ENCODE measurements at places on chromosomes 16 and 17. TPM values are rescaled to one million over a fixed set of nuclear protein-coding genes. Genes with fewer than 3 reads are reported as not detected.

Gene GRAPL
- 9.5 TPM for total RNA-seq

Gene KRTAP3-2
- not detected for total RNA-seq

Gene KRT39
- not detected for total RNA-seq

Gene CCL4
- total RNA-seq: 1.5 TPM

Gene PYDC1
- not detected for total RNA-seq

Gene MFSD6L
- not detected for total RNA-seq

Gene ITGAL
- total RNA-seq: 3.6 TPM

Gene JPH3
- total RNA-seq: not detected

Gene AGRP
- total RNA-seq: not detected

Gene KRTAP3-1
- not detected for total RNA-seq

Gene GNG13
- not detected for total RNA-seq

- DNase-seq: no peak
These were observed 39.1 kb downstream of the RMI2 start for GRCh38 chr16:11384184-11384955.

GRCh38 chr17:78868391-78868790 lies 27.8 kb upstream of the USP36 start:
- no peak for DNase-seq

DNA sequence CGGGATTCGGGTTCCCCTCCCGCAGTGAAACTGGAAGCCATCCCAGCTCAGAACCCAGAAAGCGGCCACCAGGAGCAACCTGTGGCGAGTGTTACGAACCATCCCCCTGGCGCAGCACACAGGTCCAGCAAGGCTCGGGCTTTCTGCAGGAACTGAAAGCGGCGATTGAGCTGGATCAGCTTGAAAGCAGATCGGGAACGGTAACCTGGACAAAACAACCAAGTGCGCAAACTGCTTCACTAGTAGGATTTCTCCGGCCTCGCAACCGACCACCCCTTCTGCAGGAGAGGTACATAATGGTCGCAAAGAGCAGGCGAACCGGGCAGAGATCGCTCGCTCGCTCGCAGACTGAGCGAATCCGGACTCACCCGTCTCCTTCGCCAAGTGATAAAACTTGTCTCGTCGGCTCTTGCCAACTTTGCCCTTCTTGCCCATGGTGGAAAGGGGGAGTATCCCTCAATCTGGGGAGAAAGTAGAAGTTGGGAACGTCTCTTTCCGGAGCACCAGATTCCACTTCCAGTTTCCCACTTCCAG lies 696 bp upstream of the PSMC5 start:
- DNase-seq: no peak

DNA sequence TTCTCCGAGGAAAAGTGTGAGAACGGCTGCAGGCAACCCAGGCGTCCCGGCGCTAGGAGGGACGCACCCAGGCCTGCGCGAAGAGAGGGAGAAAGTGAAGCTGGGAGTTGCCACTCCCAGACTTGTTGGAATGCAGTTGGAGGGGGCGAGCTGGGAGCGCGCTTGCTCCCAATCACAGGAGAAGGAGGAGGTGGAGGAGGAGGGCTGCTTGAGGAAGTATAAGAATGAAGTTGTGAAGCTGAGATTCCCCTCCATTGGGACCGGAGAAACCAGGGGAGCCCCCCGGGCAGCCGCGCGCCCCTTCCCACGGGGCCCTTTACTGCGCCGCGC lies at the start of gene ERBB2:
Gene ERBB2 (plus strand): TSS at position 247 of the 330 bp plus-strand sequence. CDS start 175 bp downstream, outside the sequence.
- peak; percentile 75 for DNase-seq

- DNase-seq: no peak
These were observed 6.3 kb downstream of the CNTD1 start for GRCh38 chr17:42804918-42805367.

- DNase-seq: no peak
These were observed 65.5 kb downstream of the PIGL start for GRCh38 chr17:16282522-16282921.

GRCh38 chr16:67105881-67106280 lies 3.9 kb upstream of the PHAF1 start:
- DNase-seq: no peak

DNA sequence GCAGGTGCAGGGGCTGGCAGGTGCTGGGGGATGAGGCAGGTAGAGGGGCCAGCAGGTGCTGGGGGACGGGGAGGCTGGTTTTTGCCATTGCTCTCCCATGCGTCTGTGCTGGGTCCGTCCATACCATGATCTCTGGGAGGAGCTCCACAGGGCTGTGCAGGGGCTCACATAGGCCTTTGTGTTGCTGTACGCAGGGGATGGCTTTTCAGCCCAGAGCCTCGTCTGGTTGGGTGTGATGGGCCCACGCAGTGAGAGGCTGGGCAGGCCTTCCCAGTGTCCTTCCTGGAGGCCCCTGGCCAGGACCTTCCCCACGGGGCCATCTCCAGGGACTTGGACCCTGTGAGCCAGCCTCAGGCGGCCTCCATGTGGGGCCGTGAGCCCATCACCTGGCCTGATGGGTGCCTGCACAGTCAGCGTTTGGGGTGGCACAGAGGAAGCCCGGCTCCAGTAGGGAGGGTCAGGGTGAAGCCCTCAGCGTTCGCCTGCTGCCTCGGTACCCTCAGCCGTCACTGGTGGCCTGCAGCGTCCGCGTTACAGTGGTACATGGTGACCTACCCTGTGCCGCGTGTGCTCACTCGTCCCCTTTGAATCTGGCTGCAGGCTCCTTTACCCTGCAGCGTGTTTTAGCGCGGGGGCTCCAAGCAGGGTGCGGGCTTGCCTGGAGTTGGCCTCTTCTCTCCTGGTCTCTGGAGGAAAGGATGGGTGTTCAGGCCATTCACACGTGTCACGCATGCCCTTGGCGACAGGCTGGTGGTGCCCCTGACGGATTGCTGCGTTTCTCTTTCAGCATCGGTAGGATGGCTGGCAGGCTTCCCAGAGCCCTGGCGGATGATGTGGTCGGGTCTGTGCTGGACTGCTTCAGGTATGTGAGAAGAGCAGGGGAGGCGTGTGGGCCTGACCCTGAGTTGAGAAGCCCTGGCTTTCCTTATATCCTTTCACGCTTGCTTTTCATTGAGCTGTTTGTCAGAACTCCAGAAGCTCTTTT lies 30.6 kb downstream of the ZNF750 start:
- DNase-seq: peak; percentile 53

- DNase-seq: no peak
These were observed 8.6 kb upstream of the LHX1 start for GRCh38 chr17:36928471-36929345.

- DNase-seq: no peak
These were observed 34.9 kb downstream of the BCO1 start for GRCh38 chr16:81273223-81273950.

DNA sequence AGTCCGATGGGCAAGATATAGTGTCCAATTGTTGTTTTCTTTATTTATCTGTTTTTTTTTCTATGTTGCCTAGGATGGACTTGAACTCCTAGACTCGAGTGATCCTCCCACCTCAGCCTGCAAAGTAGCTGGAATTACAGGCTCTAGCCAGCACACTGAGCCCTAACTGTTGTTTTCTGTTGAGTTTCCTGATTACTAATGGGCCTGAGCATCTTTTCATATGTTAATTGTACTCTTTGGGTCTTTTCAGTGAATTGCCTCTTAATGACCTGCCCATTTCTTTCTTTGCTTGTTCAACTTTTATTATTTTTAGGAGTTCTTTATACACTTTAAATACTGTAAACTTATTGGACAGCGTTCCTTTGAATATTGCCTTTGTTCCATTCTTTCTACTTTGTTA lies 213.0 kb downstream of the HS3ST3B1 start:
- no peak for DNase-seq

DNA sequence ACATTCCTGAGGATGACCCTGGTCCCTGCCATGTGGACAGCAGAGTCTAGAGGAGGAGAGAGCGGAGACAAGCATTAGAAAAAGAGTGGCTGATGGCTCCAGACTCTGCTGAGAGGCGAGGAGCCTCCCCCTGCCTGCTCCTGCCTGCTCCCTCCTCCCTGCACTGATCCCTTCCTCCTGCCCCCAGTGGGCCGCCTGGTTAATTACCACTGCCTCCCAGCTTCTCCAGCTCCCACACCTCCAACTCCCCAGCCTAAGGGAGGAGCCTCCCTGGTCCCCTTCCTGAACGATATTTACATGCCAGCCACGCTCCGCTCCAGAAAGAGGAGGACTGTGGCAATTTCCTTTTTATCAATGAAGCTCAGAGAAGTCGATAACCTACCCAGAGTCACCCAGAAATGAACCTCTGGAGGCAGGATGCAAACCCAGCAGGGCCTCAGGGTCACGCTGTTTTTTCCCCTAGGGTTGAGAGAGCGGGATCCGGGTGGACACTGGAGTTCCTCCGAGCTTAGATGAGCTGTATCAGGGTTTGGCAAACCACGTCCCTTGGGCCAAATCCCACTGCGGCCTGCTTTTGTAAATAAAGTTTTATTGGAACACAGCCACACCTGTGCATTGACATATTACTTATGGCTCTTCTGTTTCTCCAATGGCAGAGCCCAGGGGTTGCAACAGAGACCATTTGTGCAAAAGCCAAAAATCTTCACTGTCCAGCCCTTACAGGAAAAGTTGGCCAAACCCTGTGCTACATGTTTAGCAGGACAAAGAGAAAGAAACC lies 27.1 kb upstream of the JPH3 start:
- DNase-seq: no peak

- DNase-seq: no peak
These were observed 168.9 kb downstream of the GRIN2A start for GRCh38 chr16:10013364-10013763.

GRCh38 chr17:47615766-47616424 lies 33.8 kb upstream of the KPNB1 start:
- no peak for DNase-seq

DNA sequence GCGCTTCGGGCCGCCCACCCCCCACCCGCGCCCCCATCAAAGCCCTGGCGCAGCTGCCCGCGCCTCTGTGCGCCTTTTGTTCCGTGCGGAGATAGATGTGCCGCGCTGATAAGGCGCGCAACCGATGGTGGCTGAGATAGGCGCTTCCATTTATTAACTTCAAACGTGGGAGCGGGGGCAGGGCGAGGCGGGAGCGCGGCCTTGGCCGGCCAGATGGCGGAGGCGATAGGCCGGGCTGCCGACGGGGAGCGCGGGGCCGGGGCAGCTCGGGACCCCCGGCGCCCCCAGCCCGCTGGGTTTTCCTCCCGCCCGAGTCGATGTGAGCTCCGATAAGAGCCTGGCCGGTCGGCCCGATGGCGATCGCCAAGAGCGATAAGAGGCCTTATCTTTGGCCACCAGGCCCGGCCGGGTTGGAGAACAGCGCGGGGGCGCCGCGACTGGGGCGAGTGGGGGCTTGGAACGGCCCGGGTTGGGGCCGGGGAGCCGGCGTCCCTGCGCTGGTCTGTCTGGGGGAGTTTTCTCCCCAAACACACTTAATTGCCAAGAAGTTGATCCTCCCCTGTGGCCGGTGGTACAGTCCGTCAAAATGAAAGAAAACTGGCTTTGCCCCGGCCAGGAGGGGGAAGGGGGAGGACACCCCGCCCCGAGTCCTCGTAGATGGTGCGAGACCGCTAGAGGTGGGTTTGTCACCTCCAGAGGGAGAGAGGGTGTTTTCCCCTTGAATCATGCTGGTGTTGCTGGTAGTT lies 2.7 kb downstream of the ZFPM1 start:
- no peak for DNase-seq

All from uterus (tissue), 4 donors.